ENCODE measurements at places on chromosomes 2 and 18.

- no peak for DNase-seq
These were observed 56.9 kb downstream of the ITGA6 start for GRCh38 chr2:172484253-172484652.

GRCh38 chr2:212028798-212029394, 509.7 kb downstream of the ERBB4 start:
- no peak for DNase-seq

- peak; percentile 45 for DNase-seq
These were observed 3.9 kb downstream of the INPP4A start for GRCh38 chr2:98448441-98449145.

DNA sequence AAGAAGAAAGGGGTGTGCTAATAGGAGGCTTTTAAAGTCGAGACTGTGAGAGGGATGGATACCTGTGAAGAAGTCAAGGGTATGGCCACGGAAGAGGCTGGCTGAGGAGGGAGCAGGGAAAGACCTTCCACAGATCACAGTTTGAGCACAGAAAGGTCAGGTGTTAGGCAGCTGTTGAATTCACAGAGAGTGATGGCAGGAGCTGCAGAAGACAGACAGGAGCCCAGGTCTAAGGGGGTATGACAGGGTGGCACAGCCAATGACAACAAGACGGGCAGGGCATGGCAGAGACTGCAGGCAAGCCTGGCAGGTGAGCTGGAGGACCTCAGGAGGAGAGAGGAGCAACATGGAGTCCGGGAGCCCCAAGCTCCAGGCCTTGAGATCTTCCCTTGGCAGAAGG, 163.1 kb downstream of the LAMA1 start:
- DNase-seq = no peak

GRCh38 chr18:48886520-48887293, 64.1 kb downstream of the SMAD7 start:
- DNase-seq = no peak

GRCh38 chr2:191657977-191658376, 20.0 kb upstream of the NABP1 start:
- DNase-seq = no peak

- no peak for DNase-seq
These were observed 43.6 kb downstream of the ADD2 start for GRCh38 chr2:70724366-70724765.

DNA sequence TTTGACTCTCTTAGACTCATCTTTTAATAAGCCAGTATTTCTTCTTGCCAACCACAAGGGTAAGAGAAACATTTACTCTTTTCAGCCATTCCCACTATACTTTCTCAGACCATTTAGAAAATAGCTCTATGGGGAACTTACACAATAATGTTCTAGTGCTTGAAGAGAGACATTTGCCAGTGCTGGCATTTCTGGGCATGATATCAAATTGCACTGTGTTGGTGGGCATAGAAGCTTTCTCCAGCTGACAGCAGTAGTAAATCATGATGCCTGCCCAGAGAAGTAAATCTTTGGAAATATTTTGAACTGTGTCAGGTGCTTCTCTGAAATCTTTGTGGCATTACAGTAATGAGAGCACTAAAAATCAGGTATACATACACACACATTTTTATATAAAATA, 346.6 kb downstream of the CBLN2 start:
- DNase-seq = no peak

DNA sequence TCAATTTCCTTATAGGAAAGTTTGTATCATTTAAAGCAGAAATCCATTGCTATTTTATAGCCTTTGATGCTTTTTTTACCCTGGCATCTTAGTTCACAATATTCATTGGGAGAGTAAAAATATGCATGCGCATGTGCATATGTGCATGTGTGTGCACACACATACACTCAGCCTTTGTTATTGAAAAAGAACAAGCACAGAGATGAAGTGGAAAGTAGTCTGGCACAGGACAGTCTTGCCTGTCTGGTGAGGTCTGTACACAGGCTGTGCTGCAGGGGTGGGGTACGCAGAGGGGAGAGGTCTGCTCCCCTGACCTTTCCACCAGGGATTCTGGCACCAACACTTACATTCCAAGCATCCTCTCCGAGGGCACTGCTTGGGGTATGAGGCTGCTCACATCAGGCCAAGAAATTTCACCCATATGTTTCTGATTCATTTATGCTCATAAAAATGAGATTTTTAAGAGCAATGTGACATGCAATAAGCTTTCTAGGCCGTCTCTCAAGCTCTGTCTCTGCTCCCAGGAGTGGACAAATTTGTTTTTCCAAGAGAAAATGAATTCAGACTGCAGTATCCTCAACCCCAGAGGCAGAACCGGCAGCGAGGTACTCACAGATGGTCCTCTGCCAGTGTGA, 237.2 kb downstream of the INSIG2 start:
- no peak for DNase-seq

- no peak for DNase-seq
These were observed 339.5 kb upstream of the SLC39A10 start for GRCh38 chr2:195317550-195317949.

DNA sequence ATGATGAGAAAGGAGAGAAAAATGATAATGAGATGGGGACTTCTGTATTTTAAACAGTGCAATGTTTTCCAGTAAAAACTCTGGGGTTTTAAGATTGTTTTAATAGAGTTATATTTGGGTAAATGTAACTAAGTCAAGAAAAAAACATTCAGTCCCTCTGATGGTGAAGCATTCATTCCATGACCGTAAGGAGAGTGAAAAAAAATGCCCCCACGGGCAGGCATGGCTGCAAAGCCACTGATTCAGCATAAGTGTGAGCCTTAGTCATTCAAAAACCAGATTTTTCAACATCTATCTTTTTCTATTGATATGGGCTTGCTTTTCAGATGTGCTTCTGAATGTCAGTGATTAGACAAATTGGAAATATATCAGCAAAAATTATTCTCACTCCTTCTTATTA, 957.8 kb downstream of the SLC4A3 start:
- DNase-seq = no peak

DNA sequence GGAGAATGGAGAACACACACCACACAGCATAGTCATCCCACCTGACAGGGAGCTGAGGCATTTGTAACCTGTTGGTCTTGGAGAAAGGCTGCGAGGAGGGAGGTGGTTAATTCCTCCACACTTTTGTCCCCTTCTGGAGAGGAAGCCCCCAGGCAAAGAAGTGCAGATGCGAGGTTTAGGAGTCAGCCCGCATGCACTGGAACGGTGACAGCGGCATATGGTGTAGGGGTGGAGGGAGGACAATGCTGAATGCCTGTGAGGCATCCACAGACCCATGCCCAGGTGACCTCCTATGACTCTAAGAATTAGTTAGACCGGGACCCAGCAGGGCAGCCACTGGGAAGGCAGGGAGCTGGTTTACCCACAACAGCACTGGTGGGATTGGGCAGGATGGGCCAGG, 12.2 kb downstream of the SPATA3 start:
- DNase-seq = no peak

- no peak for DNase-seq
These were observed 105.3 kb upstream of the PGAP1 start for GRCh38 chr2:197031803-197032202.

GRCh38 chr2:42523341-42523740, 29.6 kb upstream of the KCNG3 start:
- no peak for DNase-seq

- DNase-seq = no peak
These were observed 11.0 kb downstream of the ERFE start for GRCh38 chr2:238169708-238170251.

DNA sequence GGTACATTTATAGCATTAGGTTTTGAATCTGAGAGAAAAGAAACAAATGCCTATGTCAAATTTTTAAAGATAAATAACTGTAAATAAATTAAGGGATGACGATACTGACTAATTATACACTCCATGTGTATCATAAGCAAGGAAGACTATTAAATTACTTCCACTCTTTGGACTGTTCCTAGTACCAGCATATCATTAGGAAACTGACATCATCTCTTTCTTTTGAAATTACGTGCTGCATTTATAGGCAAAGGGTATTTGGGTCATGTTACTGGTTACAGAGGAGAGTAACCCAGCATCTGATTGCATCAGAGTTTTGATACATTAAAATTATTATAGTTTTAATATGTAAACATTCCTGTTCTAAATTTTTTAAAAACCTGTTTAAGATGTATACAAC, 309.7 kb downstream of the XIRP2 start:
- no peak for DNase-seq

DNA sequence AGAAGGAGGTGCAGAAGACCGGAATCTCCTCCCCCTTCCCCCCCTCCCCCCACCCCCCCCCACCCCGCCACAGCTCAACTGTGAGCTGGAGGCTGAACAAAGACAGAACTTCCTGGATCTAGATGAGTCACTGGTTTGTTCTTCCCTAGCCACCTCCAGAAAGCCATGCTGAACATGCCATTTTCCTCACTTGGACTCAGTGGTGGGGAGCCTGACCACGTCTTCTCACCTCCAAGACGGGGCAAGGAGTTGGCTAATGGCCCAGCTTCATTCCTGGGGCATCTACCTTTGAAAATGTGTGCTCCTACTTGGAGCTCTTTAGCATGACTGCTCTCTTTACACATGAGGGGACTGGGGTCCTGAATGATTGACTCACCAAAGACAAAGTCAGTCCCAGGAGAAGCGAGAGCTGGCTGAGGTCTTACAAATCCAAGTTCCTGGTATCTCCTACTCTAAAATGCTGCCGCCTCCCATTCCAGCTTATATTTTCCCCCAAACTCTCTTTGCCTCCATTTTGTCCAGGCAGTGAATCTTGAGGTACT, 22.6 kb upstream of the FZD5 start:
- DNase-seq = no peak

GRCh38 chr2:152651834-152652233, 65.4 kb downstream of the PRPF40A start:
- DNase-seq = no peak

GRCh38 chr2:45070113-45070652, 60.9 kb upstream of the SIX2 start:
- no peak for DNase-seq
